Suppressor macrophage treated with lipopolysaccharide for 1 hour (primary cell): ENCODE measurements at places on chromosomes 12 and 14.

DNA sequence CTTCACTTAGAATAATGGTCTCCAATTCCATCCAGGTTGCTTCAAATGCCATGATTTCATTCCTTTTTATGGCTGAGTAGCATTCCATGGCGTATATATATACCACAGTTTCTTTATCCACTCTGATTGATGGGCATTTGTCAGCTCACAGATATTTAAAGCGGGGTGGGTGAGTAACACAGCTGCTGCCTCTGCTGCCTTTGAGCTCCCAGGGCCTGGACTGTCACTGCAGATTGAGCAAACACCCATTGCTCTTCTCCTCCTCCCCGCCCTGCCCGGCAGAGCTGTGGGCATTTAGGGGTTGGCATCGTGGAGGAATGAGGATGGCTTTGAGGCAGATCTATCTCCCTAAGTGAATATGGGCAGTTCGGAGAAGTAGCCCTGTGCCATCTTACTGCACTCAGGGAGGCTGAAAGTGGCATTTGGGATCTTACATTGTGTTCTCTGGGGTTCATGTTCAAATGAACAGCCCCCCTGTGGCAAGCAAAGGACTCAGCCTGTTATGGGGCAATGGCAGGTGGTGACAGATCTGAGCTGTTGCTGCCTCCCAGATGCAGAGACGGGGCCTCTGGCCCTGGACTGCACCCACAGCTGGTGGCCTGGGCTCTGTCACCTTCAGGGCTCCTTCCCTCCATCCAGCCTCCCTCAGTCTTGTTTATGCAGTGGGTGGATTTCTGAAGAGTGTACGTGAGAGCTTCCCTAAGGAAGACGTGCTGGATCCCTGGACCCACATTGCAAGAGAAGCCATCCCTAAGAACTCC lies 4.9 kb downstream of the RFLNA start:
- no peak for DNase-seq

DNA sequence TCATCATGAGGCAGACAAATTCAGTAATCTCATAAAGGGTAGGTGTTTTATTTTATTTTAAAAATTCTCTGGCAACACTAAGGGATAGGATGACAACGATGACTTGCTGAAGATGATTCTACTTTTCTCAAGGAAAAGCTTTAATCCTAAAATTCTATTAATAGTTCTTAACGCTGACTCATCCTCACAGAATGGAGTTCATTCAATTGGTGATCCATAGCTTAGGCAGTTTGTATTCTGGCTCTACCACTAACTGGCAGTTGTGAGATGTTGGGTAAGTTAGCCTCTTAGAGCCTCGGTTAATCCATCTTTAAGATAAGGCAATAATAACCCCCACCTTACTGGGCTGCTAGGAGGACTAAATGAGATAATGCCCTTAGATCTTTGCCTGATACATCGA lies 116.3 kb downstream of the RTN1 start:
- DNase-seq, result no peak

GRCh38 chr12:130127532-130127911 lies 34.7 kb upstream of the FZD10 start:
- no peak for DNase-seq

- DNase-seq, result peak; percentile 91
Observed at GRCh38 chr12:111443586-111443985, 37.9 kb downstream of the SH2B3 start.

DNA sequence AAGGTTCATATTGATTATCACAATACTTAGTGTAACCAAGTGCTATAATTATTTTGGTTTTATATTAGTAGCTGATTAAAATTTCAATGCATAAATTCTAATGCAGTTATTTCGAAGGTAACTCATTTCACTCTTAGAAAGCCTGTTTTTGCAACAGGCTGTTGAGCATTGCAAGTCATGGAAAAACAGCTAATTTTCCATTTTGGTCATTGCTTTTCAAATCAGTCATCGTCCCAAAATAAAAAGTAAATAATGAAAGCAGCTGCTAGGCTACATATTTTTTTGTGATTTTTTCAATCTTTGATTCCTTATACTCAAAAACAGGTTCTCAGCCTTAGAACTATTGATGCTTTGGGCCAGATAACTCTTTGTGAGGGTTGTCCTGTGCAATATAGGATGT lies 22.9 kb downstream of the VEZT start:
- DNase-seq, result no peak

DNA sequence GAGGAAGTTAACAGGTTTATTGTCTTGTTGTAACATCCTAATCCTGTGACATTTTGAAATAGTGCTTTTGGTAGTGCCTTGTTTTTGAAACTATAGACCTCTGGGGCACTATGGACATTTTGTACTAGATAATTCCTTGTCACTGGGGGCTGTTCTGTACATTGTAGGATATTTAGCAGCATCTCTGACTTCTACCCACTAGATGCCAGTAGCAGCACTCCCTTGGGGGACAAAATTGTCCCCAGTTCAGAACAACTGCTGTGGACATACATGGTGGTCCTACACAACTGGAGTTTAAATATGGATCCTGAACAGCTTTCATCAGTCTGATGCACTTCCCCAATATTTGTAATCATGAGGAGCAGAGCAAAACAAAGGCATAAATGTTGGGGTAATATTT lies 264.7 kb downstream of the RAD51B start:
- DNase-seq, result no peak
